ENCODE measurements at places on chromosomes 12 and 14. TPM values are rescaled to one million over a fixed set of nuclear protein-coding genes. Genes with fewer than 3 reads are reported as not detected.

DNA sequence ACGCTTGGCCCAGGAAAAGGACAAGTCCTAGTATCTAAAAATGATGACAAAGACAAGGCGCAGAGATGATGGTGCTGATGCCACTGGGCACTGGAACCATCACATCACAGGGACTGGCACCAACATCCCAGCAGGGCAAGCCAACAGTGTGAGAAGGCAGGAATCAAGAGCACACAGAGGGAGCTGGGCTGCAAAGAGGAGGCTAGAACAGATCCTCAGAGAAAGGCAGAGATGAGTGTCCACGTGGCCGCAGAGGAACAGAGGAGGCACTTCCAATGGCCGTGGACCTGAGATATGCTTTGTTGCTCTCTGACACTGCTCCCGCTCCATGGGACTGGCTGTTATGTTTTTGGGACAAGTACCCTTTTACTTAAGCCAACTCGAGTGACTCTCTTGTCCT is 17.9 kb downstream of the FOXN3 start:
- DNase-seq = no peak

DNA sequence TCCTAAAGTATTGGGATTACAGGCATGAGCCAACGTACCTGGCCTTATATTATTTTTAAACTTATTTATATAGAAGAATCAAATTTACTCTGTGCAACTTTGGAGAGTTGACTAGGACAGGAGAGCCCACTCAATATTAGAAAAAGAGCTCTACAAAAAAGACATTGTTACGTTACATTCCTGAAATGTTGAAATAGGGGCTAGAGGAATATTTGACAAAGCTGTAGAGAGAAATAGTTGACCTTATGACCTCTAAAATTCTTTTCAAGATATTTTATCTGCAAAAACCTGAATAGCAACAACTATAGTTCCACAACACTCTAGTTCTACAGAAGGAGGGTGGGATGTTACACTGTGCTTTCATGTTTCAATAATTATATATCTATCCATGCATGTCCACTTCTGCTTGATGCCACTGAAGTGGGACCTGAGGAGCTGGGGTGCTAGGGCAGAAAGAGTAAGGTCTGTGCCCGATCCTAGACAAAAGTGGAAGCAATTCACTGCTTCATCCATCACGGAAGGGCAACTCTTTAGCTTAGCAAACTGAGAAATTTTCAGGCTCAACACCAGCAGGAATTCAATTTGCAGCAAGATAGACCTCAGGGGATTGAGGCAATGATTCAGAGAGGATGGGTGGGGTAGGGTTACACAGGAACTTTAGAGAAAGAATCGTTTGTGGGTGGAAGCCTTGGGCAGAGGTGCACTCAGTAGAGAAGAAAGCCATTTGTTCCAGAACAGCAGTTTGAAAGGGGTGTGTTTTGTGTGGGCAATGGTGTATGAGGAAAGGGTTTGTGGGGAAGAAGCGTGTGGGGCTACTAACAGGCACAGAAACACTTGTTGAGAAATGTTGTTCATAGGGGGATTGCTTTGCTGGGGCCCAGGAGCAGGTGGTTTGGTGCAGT is 16.0 kb upstream of the RNASE10 start:
- no peak for DNase-seq

GRCh38 chr12:64545081-64545382 is 65.3 kb upstream of the RASSF3 start:
- no peak for DNase-seq

GRCh38 chr12:118033323-118033722 is 16.8 kb downstream of the RFC5 start:
- DNase-seq = no peak

- DNase-seq = no peak
These were observed 196.8 kb upstream of the NEDD1 start for GRCh38 chr12:96710127-96710745.

Gene SPIC
- not detected for total RNA-seq

Gene RHOJ
- total RNA-seq = 1.0 TPM

Data from esophagus squamous epithelium (tissue), 5 donors.